Ammon's horn (tissue), 1 donor: ENCODE measurements at places on chromosomes 13 and 19.

- no peak for DNase-seq
Observed at GRCh38 chr13:85816413-85816812, 17.2 kb upstream of the SLITRK6 start.

- no peak for DNase-seq
Observed at GRCh38 chr19:45172173-45172572, 5.9 kb downstream of the TRAPPC6A start.

DNA sequence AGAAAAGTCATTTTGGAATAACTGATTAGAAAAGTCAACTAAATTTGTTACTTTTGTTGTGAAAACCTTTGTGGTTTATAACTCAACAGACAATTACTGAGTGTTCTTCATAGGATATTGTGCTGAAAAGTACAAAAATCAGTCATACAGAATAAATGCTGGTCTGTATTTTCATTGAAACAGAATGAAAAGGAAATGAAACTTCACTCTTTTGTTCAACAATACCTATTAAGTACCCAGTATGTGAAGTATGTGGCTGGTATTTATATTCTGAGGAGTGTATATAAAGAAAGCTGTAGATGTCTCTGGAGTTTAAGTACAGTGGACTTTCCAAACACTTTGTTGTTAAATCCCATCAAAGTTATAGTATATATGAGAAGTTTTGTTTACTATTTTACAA is 828.4 kb upstream of the ATXN8OS start:
- DNase-seq = no peak

DNA sequence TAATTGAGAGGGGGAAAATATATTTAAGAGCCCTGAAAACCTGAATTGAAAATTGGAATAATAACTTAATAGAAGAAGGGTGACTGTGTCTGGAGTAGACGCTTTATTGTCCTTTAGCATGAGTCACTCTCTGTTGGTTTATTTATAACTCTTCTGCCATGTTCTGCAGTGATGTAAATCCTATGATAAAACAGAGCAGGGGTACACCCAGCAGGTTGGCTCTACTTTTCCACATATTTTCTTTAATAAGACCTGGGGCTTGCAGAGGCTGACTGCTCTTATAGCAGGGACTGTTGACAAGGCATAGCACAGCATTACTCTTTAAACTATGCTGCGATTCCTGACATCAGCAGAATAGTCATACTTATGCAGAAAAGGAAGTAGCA is 389.9 kb upstream of the PCDH9 start:
- no peak for DNase-seq

DNA sequence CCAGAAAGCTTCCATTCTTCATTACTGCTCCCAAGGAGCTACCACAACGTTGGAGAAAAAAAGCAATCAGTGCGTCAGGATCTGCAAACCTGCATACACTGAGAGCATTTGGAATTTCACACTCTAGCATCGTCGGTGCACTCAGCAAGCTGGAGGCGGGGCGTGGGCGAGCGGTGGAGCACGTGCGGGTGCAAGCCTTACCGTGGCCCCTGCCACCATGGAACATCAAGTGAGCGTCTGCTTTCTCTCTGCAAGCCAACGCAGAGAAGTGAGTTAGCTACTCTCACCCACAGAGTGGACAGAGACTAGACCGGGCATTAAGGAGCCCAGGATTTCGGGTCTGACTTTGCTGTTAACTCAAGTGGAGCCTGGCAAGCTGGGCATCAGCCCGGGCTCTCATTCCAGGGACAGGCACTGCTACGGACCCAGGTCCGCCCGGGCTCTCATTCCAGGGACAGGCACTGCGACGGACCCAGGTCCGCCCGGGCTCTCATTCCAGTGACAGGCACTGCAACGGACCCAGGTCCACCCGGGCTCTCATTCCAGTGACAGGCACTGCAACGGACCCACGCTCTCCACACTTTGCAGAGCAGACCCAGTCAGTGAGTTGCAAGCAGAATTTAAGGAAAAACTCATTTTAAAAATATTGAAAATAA is 124.1 kb upstream of the SPACA7 start:
- DNase-seq = no peak

DNA sequence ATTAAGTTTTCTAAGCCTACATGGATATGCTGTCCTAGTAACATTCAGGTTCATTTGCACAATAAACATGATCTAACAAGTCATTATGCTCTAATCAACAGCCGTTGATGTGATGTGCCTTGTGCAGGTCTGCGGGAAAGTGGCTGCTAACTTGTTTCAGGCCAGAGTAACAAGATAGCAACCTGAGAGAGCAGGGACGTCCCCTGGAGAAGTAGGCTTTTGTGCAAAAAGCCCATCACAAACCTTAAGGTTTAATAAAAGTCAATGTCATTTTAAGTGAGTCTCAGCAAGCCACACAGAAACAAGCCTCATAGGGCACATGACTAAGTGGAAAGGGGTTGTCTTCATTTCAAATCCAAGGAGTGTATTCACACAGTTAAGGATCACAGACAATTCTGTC is 17.6 kb downstream of the FOXO1 start:
- no peak for DNase-seq

DNA sequence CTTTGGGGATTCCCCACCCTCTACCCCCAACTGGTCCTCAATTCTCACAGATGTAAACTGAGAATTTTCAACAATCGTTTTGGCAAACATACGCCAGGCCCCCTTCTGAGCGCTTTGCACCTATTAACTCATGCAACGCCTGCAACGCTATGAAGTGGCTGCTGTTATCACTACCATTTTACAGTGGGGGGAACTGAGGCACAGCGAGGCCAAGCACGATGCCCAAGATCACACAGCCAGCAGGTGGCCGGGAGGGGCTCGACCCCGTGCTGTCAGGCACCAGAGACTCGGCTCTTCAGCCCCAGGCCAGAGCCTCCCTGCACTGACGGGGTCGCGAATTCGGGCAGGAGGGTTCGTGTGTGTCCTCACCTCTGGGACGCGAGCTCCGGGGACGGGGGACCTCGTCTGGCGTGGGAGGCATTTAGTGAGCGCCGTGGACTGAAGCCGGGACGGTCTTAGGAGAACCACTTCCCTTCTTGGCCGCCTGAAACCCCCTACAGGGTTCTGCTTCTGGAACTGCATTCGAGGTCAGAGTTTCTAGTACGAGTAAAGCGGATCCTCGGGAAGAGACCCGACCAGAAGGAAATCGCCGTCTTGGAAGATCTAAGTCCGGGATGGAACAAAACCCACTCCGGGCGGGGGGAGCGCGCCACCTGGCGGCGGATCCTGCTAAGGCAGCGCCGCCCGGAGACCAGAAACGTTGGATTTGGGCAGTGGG is 21.0 kb downstream of the ZNF114 start:
- DNase-seq = peak; percentile 69

GRCh38 chr19:55275851-55276719 is 3.8 kb downstream of the HSPBP1 start:
- DNase-seq = no peak

GRCh38 chr13:73254827-73255226 is 196.0 kb downstream of the KLF5 start:
- no peak for DNase-seq

GRCh38 chr19:45497791-45498190 is 452 bp upstream of the PPM1N start:
- no peak for DNase-seq

DNA sequence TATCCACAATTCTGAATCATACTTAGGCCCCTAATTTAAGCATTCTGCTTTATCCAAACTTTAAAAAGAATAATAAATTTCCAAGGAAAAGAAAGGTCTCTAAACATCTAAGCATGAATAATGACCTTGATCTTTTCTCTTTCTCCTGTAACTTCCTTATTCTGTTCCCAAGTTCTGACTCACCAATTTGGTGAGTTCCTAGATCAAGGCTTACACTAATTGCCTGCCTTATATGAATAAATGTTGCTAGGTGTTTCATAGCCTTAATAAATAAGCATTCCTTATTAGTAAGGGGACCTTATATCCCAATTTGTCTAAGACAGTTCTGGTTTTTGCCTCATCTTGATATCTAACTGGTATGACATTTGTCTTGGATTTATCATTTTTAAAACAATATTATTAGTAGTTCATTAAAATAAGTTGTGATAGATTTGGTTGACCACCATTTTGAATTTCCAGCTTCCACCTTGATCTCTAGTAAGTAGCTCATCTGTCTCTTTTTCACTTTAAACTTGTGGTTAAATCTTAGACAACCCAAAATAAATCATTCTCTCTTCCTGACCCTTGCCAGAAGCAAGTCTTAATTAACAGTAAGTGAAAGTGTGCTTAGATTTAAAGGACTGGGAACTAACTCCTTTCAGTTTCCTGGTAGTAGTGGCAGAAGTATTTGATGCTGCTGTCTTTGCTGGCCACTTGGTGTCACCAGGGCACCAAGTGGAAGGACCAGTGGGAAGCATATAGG is 121.2 kb upstream of the MLNR start:
- DNase-seq = peak; percentile 36

DNA sequence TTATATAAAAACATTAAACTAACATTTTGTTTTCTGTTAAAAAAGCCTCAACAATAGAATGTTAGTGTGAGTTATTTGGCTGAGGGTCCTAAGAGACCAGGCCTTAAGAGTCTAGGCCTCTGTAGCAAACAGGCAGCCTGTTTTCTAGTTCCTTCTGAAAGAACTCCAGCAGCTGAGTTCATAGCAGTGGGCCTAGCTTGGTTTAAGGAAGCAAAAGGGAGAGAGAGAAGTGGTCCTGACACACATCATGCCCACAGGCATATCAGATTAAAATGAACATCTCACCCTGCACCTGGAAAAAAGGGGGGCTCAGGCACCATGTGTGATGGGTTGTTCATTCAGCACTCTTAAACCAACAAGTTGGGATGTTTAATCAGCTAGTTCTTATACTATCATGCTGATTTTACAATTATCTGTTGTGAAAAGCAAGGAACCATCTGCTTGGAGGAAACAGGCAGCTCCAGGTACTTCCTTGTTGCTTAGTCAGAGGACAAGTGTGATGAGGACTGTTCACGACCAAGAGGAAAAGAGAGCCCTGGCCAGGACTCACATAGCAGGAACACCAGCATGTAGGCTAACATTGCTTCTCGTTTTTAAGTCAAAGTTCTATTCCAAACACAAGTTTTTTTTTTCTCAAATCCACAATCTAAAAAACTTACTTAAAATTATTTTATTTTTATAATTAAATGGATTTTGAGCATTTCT is 81.3 kb upstream of the FRY start:
- DNase-seq = no peak

DNA sequence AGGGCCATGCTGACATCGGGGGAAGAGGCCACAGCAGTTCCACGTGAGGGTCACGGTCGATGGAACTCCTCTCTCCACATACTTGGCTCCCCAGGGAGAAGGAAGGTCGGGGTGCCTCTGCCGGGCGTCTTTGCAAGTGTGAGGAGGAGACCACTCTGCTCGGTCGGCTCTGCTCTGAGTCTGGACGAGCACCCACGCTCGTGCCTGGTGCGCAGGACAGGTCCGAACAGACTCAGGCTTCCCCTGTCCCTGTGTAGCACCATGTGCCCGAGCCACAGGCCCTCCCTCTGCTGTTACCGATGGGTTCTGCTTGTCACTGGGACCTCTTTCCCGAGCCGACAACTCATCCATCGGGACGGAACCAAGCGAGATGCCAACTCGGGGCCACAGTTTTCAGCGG is 35.1 kb downstream of the TMEM255B start:
- DNase-seq = no peak

DNA sequence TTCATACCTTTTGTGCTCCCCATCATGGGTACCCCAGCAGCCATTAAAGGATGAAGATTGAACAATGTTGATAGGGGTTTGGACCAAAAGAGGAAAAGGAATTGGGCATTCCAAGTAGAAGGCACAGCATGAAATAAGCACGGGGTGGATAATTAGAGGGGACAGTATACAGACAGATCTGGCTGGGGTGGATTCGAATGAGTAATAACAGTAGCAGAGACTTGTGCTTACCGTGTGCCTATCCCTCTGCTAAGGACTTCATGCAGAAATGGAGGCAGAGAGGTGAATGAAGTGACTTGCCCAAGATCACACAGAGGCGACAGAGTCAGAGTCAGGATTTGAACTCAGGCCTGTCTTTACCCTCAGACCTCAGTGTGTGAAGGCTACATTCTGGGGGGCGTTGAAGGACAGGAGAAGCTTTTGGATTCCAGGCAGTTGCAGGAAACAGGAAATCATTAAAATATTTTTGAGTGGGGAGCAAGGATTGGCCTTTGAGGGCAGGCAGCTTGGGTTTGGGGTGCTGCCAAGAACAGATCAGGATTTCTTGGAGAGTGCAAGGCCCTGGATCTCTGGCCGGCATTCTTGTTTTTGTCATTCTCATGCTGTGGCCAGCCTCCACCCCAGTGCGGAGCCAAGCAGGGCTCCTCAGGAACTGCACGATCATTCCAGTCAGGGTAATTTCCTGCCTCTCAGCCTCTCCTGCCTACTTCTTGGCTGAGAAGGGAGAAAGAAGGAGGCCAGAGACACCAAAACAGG is 18.7 kb downstream of the PAF1 start:
- DNase-seq = peak; percentile 75

GRCh38 chr19:37114001-37114400 is 35.8 kb downstream of the ZNF420 start:
- no peak for DNase-seq

- no peak for DNase-seq
Observed at GRCh38 chr19:47357788-47358680, 8.9 kb downstream of the DHX34 start.

DNA sequence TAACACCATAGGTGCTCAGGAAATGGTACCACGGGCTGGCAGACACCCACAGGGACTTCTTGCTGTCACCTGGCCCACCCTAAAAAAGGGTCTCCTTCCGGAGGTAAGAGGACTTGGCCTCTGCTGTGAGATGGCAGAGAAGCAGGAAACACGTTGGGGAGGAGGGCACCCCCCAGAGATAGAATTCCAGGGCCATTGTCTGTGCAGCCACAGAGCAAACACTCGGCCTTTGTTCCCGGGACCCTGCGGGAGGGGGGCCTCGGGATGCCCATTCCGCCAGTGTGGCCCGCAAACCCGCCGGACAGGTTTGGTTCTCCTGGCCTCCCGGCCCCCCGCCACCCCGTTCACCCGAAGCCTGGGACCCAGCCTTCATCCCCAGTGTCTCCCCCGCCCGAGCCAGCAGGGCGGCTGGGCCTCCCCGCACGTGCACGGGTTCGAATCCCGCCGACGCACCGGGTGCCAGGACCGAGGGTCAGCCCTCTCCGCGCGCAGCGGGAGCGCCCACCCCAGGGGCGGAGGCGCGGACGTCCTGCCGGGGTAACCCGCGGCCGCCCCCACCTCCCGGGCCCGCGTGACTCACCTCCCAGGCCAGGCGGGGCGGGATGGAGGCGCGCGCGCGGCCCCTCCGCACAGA is 714 bp downstream of the PLPP2 start:
- DNase-seq = peak; percentile 86

DNA sequence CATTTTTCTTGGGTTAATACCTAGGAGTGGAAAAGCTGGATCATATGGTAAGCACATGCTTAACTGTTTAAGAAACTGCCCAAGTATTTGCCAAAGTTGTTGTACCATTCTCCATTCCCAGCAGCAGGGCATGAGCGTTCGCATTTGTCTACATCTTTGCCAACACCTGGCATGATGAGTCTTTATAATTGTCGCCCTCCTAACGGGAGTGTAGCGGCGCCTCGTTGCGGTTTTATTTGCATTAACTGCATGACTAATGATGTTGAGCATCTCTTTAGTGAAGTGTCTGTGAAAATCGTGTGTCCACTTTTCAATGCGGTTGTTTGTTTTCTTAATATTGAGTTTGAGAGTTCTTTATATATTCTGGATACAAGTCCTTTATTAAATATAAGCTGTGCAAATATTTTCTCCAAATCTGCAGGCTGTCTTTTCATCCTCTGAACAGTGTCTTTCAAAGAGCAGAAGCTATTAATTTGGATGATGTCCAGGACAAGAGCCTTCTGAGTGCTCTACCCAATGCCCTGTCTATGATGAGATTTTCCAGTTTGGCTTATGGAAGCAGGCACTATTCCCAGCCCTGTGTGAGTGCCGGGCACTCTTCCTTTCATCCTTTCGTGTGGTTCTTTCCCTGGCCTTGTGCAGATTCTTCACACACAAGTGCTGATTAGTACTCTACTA is 202.0 kb downstream of the FOXO1 start:
- no peak for DNase-seq
